ENCODE measurements at places on chromosomes 11 and 22. TPM values are rescaled to one million over a fixed set of nuclear protein-coding genes. Genes with fewer than 3 reads are reported as not detected.

MS4A10 gene
- total RNA-seq, result not detected

NXPE4 gene
- total RNA-seq, result not detected

C11orf42 gene
- total RNA-seq, result not detected

PAK1 gene
- total RNA-seq, result 46.9 TPM

TOMM22 gene
- 125 TPM for total RNA-seq

MLC1 gene
- total RNA-seq, result not detected

YDJC gene
- total RNA-seq, result 24.8 TPM

SCGB1A1 gene
- total RNA-seq, result not detected

SCGB1C1 gene
- not detected for total RNA-seq

PKDREJ gene
- total RNA-seq, result not detected

MYRF gene
- 0.24 TPM for total RNA-seq

BDNF gene
- 64.0 TPM for total RNA-seq

MPZL2 gene
- total RNA-seq, result not detected

PAMR1 gene
- 151 TPM for total RNA-seq

CBX7 gene
- total RNA-seq, result 7.7 TPM

PAX6 gene
- total RNA-seq, result 1.5 TPM
